Stimulated activated CD4-positive, alpha-beta T cell treated with anti-CD3 and anti-CD28 coated beads, TNF-alpha, amount 100 ng/mL, for 1 hour (primary cell): ENCODE measurements at places on chromosomes 4 and X.

DNA sequence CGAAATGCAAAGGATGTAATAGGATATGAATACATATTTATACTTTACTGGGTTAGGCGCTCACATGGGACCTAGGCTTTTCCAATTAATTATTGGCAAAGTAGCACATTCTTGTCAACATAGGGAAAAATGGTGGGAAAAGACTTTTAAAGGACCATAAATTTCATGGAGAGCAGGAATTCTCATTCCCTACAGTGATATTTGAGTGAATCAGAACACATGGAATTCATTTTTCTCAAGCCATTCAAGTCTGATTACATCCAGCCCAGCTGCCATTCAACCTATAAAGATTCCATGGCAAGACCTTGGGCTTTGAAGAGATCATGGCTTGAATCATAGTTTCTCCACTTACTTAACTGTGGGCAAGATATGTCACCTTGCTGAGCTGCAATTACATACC, 150.4 kb downstream of the SOWAHB start:
- no peak for DNase-seq

DNA sequence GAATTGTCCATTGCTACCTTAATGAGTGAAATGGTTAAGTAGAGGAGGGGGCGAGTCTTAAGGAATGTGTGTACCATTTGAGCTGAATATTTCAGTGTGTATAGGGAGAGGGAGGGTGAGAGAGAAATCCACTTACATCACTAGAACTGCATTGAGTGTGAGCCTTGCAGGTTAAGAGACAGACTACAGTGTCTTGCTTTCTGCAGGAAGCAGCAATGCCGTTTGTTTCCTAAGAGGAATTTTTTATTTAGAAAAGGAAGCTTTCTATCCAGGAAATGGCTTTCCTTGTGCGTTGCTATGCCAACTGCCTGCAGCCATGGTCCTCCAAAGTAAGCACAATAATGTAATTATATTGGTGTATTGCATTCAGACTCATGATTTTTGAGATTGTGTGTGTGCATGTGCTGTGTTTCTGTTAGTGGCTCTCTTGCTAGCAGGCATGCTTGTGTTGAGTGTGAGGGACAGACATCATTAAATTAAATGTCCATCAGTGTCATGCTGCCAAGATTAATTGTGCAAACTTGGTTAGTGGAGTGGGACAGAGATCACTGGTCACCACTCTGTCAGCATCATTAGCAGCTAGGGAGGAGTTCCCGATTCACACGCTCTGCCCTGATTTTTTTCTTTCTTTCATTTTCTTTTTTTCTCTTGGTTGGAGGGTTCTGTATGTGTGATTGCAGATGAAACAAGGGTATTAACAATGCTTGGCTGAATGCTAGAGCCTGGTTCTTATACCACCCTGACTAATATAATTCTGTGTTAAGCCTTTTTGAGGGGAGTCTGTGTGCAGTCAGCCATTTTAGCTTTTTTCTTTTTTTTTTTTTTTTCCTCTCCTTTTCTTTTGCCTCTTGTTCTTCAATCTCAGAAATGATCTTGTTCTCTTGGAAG, 164.3 kb downstream of the RAPGEF2 start:
- DNase-seq = no peak

DNA sequence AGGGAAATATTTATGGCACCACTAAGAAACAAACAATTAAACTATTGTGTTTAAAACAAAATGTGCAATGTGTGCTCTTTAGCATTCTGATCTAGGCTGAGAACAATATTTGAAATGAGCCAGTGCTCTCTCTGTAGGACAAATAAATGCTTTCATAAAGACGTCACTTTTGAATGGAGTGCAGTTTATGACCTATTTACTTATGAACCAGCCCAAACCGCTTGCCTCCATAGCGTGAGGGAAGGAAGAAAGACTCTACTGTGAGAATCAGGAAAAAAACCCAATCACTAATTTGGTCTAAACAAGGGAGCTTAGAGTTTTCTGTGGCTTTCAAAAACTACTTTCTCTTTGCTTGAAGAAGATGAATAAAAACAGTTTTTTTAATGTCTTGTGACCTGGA, 39.4 kb downstream of the SAT1 start:
- DNase-seq = no peak

DNA sequence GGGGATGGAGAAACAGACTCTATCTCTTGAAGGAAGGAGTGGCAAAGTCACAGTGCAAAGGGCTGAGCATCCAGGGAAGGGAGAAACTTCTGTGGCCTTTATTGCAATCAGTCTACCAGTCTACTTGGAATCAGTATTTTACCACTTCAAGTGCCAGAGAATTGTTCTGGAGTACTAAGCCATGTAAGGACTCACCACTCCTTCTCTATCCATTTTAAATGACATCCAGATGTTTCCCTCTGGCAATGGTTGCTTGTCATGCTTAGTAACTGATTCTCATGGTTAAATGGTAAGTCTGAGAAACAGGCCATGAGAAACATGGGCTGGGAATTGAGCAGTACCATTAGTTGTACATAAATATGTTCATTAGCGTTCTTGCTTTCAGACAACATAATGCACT, 21.1 kb upstream of the SMIM10 start:
- DNase-seq = no peak

DNA sequence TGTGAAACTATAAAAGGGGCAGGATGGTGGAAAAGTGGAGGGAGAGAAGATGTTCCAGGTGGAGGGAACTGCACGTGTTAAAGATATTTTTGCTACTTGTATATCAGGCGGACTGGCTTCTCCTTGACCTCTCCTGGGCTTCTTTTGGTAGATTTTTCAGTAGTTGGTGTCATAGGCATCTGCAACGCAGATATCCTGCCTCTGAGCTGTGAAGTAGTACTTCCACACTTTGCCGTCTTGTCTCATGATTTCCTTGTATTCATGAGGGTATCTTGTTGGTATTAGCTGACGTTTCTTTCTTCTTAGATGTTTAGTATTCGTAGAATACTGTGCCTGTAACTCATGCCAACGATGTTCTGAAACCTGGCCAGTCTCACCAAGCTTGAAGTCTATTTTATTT, 81.0 kb downstream of the WWC2 start:
- no peak for DNase-seq

DNA sequence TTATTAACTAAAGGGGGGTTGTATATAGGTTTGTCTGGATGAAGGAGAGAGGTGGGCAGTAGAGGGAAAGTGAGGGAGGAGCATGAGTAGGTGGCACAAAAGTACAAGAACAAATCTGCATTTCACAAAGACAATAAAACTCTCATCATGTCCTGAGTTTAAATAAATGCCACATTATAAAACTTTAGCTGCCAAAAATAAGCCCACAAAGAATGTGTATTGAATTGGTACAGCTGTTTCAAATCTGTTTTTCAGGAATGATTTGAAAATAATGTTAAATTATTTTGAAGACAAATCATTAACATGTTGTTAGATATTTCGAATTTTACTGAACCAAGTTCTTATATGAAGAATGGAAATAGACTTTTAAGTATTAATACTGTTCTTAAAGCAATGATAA, 5.8 kb downstream of the CNKSR2 start:
- no peak for DNase-seq

DNA sequence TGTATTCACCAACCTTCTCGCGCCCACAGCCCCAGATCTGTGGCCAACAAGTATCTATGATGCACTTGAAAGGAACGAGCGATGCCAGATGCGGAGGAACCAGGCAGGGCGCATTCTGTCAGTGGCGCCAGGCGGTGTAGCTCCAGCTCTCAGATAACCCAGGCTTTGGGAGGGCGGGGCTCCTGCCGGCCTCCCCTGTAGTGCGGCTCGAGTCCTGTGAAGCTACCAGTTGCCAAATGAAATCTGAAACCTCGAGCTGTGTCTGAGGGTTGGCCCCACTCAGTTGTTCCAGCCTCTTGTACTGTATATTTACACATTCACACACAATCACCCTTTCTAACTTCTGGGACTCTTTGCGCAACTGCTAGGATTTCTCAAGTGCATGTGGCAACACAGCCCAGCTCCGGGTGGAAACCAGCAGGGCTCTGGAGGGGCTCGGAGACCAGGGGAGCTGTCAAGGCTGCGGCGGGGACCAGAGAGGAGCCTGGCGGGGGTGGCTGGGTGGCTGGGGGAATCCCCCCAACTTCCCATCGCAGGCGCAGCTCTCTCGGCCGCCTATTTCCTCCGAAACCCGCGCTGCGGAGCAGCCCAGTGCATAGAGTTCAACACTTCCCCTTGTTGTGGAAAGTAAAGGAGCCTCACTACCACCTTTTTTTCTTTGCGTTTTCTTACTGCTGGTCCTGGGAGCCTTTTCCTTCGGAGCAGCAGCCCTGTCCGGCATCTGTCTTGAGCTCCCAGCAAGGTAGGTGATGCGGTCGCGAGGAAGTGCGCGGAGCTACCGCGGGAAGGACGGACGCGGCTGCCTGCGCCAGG, at the start of gene ARHGAP24:
Gene ARHGAP24 (plus strand): TSS at position 333 of the 813 bp plus-strand sequence.
- DNase-seq = no peak

GRCh38 chr4:95190751-95191436, 357.9 kb downstream of the UNC5C start:
- DNase-seq = no peak

GRCh38 chr4:23278845-23279244, 586.1 kb downstream of the GBA3 start:
- no peak for DNase-seq

DNA sequence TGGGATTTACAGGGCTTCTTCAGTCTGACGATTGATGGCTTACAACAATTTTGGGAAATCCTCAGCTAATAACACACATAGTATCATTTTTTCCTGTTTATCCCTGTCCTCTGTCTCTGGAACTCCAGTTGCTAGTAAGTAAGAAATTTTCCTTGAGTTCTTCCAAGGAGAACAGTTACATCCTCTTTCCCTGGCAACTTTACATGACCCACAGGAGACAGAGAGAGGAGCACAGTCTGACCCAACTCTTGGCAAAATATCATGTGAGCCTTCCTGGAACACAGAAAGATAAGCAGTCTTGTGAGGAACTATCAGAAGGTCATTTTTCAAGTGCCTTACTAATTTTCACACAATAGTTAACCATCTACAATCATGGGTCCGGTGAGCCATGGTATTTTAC, 578.7 kb upstream of the PABPC4L start:
- no peak for DNase-seq

DNA sequence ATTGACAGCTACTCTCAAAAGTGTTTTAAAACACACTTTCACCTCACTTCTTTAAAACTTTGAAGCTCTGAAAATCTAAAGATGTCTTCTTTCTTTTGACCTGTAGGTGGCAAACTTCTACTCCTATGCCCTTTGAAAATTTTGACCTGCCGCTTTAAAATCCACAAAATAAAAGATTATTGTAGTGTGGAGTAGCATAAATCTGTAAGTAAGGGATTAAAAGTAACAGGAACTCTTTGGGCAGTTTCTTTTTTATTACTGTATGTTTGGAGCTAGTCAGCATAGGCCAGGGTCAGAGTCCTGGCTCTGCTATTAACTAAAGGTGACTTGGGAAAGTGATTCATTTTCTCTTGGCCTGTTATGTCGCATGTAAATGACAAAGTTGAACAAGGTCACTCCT, 25.5 kb downstream of the BBS12 start:
- DNase-seq = no peak

DNA sequence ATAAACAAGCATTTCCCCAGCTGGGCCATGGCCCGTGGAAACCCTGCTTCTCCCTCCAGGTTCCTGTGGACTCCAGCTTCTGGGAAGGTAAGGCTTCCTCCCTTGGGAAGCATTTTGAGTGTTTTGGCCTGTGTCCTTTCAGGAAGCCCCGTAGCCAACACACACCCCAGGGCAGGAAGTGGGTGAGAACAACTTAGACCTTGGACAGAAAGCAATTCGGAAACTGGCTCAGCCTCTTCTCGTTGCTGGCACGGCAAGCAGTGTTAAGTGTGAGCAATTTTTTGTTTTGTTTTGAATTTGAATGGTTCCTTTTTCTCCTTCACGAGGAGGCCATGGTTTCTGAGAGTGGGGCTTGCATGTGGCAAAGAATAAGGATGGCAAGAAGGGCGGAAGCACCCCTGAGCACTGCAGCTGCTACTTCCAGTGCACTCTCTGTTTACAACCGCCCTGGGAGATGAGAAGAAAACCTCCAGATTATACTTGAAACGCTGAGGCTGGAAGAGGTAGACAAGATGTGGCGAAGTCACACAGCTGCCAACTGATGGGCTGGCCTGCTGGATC, 14.1 kb upstream of the CYTL1 start:
- no peak for DNase-seq

- DNase-seq = no peak
Measured at GRCh38 chrX:129585691-129586090, 45.6 kb downstream of the OCRL start.

GRCh38 chr4:85861064-85861765, 386.3 kb downstream of the ARHGAP24 start:
- no peak for DNase-seq

GRCh38 chr4:138010639-138011038, 231.5 kb downstream of the SLC7A11 start:
- DNase-seq = no peak

GRCh38 chr4:172050911-172051310, 237.7 kb downstream of the GALNTL6 start:
- DNase-seq = no peak

- DNase-seq = no peak
Measured at GRCh38 chrX:78822157-78822690, 74.7 kb downstream of the LPAR4 start.

- DNase-seq = no peak
Measured at GRCh38 chr4:92524131-92524530, 220.4 kb downstream of the GRID2 start.

- DNase-seq = no peak
Measured at GRCh38 chr4:17285747-17286146, 226.1 kb downstream of the QDPR start.

GRCh38 chr4:166309286-166309685, 436.2 kb downstream of the TLL1 start:
- DNase-seq = no peak

- no peak for DNase-seq
Measured at GRCh38 chrX:1153940-1154339, 58.5 kb downstream of the CRLF2 start.

DNA sequence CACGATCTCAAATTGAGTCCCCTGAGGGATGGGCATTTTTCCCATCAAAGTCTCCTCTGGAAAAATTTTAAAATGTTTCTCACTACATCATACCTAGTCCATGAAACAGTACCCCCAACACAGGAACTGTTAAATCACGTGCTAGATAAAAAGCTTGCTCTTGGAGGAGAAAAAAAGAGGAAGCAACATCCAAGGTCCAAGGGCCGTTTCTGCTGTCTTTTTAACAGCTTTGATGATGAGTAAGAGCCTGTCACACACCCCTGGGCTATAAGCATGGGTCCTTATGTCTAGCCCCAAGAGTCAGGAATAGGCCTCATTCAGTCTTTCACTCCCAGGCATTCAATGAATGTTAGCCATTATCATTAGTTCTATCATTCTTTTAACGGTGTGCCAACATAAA, 128.9 kb downstream of the SH3KBP1 start:
- DNase-seq = no peak

GRCh38 chr4:52299120-52299519, 248.0 kb downstream of the SPATA18 start:
- no peak for DNase-seq

- no peak for DNase-seq
Measured at GRCh38 chr4:76178296-76178695, 30.1 kb upstream of the NUP54 start.

DNA sequence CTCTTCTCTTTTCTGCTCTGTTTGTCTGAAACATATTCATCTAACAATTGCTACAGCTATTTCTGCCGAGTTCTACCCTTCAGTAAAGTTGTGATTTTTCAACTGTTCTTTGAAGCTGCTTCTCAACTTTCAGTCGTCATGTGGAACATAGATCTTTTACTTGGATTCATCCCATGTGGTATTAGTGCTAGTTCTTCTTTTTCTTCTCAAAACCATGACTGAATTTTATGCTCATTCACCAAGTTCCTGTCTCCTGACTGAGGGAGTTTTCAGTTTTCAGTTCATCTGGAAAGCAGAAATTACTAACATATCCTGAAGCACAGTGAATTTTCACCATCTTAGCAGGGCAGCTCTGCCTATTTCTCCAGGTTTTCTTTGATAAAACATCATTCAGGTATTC, 12.1 kb downstream of the ACSL4 start:
- DNase-seq = no peak
